ENCODE measurements at places on chromosomes 6 and 20.

- no peak for DNase-seq
Measured at GRCh38 chr20:53281557-53282117, 309.5 kb downstream of the TSHZ2 start.

DNA sequence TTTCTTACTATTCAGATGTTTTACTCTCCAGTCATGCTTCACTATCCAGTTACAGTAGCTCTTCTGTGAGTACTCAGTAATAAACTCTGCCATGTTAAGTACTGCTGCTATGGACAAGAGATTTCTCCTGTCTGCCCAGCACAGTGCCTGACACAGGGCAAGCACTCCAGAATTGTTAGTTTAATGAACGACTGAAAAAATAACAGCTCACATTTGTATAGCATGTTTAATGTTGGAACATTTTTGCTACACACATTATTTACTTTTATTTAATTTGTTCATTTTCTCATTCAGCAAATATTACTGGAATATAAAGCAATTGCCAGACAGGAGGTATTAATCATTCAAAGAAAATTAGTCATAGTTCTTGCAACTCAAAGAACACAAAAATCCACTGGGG is 142.6 kb upstream of the HMGN3 start:
- DNase-seq: no peak

DNA sequence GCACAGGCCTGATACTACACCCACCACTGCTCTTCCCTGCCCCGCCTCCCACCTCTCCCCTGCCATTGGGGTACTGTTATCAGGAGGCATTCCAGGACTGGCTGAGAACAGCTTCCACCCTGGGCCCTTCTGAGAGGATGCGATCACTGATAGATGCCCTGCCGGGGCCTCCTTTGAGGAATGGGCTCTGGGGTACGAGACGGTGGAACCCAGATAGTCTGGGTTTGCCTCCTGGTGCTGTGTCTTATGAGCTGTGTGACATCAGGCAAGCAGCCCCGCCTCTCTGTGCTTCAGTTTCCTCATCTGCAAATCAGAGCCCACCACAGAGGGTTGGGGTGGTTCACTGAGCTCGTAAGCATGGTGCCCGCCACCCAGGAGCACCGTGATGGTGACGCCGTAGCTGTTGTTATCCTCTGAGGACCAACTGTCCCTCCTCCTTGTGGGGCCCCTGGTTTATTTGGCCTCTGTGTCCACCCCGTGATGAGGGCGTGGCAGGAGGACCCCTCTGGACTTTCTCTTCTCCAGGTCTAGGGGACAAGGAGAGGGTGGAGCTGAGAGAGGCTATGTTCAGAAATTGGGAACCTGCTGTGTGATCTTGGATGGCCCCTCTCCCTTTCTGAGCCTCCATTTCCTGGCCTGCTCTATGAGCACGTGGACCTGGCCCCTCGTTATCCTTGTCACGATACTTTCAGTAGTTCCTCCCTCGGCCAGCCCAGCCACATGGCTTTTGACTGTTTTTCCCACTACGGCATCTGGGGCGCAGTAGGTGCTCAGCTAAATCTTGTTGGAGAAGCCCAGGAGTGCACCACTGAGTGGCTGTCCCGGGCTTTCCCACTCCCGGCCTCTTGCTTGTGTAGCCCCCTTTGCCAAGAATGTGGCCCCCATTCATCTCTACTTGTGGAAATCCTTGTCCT is 18.3 kb downstream of the SRC start:
- no peak for DNase-seq

GRCh38 chr6:130355572-130355971 is 10.2 kb upstream of the TMEM200A start:
- no peak for DNase-seq

GRCh38 chr6:139778688-139779087 is 404.2 kb upstream of the CITED2 start:
- no peak for DNase-seq

DNA sequence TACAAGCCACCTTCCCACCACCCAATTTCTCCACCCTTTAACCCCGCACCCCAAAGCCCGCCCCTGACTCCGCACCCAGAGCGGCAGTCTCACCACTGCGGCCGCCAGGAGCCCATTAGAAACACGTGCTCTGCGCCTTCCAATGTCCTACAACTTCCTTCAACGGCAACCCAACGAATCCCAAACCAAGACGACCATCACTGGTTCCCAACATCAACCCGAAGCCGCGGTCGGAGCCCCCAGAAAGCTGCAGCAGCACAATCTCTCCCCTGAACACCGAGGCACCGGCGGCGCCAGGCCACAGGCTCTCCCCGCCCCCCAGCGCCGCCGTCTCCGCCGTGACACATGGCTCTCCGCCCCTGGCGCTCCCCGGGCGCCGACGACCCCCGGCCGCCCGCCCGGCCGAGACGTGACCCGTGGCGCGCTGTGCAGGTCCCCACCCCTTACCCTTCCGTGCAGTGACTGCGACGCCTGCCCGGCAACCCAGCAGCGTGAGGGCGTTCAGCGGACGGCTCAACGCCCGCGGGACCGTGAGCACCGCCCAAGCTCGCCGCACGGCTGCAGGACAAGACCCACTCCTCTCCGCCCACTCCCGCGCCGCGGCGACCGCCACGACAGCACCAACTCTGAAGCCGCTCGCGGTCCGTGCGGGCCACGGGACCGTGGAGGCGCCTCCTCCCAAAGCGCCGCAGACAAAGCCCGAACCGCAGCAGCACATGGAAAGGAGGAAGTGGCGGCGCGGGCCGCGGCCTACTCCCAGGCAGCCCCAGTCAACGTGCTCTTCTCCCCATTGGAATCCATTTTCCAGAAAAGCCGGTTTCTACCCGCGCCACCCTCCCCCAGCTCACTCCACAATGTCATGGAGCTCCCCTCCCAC is 551 bp downstream of the SYNCRIP start:
- peak; percentile 14 for DNase-seq

DNA sequence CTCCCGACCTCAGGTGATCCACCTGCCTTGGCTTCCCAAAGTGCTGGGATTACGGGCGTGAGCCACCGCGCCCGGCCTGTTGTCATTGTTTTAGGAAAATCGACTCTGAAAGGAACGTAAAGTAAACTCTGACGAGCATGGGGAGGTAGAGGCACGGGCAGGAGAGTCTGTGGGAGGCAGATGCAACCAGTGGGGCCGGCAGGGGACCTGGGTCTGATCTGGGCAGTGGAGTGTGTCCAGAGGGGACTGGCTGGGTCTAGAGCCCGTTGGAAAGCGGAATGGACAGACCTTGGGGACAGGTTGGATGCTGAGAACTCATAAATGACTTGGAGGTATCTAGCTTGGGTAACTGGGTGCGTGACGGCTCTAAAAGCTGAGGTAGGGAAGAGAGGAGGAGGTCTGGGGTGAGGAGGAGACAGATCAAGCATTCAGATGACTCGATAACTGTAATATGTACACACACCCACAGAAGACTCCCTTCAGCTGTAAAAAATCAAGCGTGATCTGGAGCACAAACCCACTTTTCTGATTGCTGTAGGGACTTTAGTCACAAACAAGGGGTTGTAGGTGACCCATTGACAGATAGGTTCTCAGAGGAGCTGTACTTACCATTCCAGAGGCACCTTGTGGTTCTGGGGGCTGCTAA is 22.4 kb downstream of the MANBAL start:
- DNase-seq: no peak

GRCh38 chr6:16727996-16728395 is 33.3 kb downstream of the ATXN1 start:
- DNase-seq: no peak

- DNase-seq: no peak
Measured at GRCh38 chr6:16352258-16352635, 113.9 kb downstream of the GMPR start.

DNA sequence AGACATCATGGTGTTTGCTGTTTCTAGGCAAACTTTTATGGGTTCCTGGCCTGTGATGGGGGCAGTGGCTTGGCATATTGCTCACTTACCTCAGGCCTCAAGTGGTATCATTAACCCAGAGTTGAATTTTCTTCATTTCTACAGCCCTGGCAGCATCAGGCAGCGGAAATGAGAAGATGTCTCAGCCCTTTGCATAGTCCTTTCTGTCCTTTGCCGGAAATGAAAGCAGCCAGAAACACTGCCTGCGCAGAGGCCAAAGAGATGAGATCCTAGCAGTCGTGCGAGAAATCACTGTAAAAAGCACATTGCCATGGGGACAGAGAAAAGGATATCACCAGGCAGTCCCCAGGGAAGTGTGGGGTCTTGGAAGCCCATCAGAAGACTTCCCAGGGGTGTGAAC is 37.4 kb upstream of the KCNG1 start:
- no peak for DNase-seq

DNA sequence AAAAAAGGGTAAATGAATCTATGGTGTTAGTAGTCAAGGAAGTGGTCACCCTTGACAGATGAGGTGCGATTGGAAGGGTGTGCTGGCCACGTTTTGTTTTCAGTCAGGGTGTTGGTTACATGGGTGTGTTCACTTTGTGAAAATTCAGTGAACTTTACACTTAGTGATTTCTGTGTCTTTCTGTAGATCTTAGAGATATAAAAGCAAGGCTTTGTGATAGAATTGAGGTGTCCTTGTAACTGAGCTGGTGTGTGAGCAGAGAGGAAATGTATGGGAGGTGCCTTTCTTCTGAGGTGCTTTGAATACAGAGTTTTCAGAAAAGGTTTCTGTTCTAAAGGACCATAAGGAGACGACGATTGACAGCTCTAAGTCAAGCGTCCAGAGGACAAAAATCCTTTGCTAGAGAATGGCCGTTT is 90.5 kb downstream of the SAMD3 start:
- DNase-seq: no peak

DNA sequence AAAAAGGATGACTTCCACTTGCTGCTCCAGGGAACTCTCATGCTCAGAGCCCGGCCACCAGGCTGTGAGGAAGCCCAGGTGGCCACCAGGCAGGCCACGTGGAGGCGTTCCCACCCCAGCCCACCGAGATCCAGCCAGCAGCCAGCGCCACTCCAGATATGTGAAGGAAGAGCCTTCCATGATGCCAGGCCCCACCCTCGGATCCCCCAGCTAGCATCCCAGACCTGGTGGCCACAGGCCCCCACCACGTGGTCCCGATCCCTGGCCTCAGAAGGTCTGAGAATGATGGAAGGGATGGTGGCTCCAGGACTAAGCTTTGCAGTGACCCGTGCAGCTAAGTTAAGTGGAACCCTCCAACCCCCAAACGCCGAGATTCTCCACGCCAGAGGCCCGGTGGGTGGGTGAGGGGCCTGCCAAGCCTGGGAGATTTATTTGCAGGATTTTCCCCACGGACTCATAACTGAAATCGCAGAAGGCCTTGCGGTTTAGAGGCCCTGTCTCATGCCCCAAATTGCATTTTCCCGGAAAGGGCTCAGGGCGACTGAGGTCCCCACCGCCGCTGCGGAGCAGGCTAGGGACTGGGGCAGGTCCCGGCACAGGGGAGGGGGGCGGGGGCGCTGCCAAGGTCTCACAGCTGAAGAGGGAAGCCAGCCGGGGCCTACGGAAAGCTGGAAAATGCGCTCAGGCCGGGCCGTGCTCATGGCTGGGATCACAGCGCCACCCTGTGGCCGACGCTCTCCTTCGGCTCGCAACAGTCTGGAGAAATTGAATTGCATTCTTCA is 31.1 kb upstream of the CST7 start:
- DNase-seq: no peak

DNA sequence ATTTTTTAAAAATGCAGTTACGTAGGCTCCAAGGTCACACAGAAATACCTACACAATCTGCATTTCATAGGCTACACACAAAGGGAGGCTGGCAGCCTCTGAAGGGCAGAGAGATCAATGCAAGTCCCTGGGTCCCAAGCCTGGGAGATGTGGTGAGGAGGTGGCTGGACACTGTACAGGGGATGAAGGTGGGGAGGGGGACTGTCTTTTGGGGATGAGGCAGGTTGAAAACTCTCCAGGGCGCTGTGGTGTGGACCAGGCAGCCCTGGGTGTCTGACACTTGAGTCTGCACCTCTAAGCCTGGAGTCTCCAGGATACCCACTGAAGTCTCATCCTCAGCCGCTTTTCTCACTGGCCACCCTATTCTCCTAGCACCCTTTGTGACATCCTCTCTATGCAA is 24.5 kb downstream of the TXNDC5 start:
- DNase-seq: no peak

GRCh38 chr6:123215211-123215610 is 219.2 kb downstream of the CLVS2 start:
- no peak for DNase-seq

DNA sequence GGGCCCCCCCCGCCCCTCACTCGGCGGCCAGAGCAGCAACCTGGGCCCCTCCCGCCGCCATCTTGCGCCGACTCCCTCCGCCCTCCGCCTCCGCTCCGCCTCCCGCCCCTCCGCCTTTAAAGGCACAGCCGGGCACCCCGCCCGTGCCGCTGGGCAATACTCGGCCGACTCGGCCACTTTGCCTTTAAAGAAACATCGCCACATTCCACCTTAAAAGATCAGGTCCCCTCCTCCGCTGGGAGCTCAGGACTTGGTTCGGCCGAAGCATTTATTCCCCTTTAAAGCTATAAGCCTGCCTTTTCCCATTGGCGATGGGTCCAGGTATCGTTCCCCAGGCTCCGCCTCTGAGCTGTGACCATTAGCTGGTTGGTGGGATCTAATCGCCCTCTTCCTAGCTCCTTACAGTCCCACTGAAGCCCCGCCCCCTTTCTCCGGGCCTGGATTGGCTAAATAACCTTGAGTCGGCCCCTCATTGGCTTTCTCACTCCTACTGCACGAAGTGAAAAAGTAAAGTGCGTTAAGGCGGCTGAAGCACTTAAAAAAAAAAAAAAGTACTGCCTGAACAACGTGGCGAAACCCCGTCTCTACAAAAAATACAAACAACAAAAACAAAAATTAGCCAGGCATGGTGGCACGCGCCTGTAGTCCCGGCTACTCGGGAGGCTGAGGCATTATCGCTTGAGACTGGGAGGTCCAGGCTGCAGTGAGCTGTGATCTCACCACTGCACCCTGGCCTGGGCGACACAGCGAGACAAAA is at the start of gene ZBTB22:
Gene ZBTB22, minus strand, starts transcription at position 76 of the 757 bp plus-strand sequence. CDS start 828 bp downstream, outside the sequence.
- peak; percentile 87 for DNase-seq

GRCh38 chr6:160388922-160389321 is 40.7 kb downstream of the SLC22A3 start:
- DNase-seq: no peak

- DNase-seq: no peak
Measured at GRCh38 chr20:43938017-43938655, 23.5 kb downstream of the TOX2 start.
